Activated gamma-delta T cell (primary cell): ENCODE measurements at places on chromosomes 13 and 19.

GRCh38 chr13:98792321-98792720, 39.8 kb upstream of the SLC15A1 start:
- DNase-seq, result no peak

GRCh38 chr13:52995946-52996345, 32.7 kb upstream of the OLFM4 start:
- no peak for DNase-seq

DNA sequence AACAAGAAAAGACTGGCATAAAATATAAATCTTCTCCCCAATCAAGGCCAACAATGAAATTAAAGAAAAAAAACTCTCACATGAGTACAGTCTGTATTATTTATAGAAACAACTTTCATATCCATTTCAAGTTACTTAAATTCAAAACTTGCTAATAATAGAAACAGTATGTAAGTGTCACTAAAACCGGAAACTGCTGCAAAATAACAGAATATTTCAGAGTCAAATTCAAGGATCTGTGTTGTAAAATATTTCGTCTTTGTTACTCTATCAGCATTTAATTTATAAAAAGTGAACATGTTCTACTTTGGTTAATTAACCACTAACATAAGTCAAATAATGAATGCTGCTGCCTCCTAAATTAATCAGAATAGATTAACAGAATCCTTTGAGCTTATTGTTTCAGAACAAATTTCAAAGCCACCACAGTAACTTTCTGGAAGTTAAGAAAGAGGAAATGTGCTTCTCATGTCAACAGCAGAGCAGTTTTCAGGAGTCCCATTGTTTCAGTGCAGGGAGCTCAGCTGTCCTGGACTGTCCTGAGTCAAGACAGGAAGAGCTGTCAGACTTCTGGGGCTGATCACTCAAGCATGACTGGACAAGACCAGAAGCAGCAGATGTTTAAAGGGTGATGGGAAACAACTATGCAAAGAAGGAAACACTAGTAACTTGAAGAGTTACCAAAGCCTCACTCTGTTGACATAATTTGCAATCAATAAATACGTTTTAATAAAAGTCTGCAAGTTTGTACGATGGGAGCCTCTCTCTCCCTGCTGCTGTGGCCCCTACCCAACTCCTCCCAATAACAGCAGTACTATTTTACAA, 76.9 kb downstream of the FOXO1 start:
- no peak for DNase-seq

DNA sequence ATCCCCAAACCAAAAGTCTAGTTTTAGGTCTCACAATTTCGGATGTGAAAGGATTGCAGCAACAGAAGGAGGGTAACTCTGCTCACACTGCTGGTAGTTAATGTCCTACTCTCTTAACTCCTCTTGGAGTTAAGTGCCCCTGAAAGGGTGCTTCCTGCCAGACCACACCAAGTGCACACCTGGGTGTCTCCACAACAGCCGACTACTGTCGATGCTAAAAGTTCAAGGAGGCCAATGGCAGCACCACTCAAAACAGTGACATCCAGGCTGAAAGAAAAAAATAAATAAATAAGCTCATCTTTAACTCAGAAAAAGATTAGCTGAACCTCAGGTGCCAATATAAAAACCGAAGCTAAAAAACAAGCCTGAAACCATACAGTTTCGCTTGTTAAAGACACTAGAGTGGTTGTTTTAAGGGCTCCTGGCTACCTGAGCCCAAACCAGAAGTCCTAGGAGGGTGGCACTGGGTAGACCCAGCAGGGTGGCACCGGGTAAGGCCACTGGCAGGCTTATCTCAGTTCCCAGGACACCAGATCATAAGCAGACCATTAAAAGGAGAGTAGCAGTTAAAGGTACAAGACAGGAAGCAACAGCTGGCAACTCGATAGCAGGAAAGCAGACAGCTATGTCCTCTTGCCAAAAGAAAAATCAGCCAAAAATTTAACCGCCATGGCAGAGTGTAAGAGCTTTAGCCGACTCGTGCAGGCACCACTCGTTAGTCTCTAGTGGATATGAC, 39.3 kb downstream of the BRD4 start:
- DNase-seq, result no peak

- DNase-seq, result no peak
These were observed 26.0 kb upstream of the GPC6 start for GRCh38 chr13:93200626-93201025.

DNA sequence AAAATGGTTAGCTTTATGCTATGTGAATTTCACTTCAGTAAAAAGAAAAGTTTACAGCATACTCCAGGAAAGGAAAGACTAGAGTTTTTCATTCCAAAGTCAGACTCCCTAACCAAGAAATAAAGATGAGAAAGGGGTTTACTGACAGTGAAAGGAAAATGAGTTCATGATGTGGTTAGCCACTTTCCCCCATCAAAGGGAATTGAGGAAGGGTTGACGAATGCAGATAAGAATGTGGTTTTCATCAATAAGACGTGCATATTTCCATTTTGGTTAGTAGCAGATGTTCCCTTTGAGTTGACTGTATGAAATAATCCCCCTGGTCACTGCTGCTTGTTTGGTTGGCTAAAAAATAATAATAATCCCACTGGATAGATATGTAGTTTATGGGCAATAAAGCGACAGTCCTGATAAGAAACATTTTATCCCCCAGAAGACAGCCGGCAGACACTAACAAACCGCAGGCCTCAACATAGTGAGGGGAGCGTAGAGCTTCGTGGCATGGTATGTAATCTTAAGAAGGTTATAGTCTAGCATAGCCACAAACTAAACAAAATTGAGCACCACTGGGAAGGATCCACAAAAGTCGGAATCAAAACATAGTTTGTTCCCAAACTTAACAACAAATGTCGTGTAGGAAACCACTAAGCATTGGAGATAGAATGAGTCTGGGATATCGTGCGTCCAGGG, 114.8 kb downstream of the COL4A2 start:
- no peak for DNase-seq

DNA sequence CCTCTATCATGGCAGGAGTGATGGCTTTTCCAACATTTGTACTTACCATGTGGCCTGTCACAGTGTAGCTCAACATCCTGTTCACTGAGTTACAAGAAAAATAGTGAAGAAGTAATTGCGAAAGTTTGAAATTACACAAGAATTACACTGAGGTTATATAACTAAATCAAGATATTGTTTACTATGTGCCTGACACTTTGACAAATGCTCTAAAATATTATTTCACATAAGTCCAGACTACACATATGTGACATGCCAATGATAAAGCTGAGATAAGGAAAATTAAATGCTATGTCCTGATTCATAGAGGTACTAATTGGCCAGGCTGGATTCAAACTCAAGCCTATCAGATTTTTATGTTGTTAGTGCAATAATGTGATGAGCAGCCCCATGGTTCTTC, 451.7 kb downstream of the PCDH9 start:
- no peak for DNase-seq

DNA sequence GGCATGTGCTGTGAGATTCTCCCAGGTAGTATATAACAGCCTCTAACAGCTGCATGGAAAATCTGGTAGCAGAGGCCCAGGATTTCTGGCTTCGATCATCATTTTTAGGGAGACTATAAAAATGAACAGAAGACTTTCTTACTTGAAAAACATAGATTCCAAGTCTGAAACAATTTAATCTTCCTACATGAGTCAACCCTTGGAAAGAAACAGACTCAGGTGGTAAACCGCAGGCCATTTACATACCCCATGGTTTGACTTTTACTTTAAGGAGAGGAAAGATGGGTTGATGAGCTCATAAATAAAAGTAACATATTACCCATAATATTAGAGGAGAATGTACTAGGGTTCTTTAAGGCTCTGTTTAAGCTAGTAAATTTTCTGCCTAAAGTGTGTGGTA, 121.6 kb downstream of the CYSLTR2 start:
- no peak for DNase-seq

GRCh38 chr19:33266974-33267484, 35.3 kb downstream of the CEBPA start:
- DNase-seq, result no peak

GRCh38 chr19:4977299-4978174, 8.6 kb downstream of the KDM4B start:
- no peak for DNase-seq

- DNase-seq, result no peak
These were observed 11.8 kb upstream of the TLE5 start for GRCh38 chr19:3073931-3074595.

DNA sequence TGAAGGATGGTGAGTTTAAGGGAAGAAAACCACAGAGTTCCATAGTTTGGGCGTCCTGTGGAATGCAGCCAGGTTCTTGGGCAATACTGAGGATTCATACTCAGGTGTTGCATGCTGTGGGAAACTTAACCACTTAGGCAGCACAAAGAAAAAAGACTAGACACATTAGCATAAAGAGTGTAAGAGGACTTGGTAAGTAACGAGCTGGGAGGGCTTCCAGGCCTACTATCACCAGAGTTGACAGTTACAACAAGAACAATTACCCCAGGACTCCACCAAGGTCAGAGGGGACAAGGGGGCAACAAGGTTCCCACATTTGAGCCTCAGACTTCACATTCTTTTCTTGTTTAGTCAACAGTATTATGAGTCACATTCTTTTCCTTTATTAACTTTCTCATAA, 33.2 kb downstream of the KCTD12 start:
- no peak for DNase-seq

GRCh38 chr19:29503140-29503758, 22.5 kb upstream of the VSTM2B start:
- no peak for DNase-seq
